ENCODE measurements at places on chromosomes 1 and 21.

DNA sequence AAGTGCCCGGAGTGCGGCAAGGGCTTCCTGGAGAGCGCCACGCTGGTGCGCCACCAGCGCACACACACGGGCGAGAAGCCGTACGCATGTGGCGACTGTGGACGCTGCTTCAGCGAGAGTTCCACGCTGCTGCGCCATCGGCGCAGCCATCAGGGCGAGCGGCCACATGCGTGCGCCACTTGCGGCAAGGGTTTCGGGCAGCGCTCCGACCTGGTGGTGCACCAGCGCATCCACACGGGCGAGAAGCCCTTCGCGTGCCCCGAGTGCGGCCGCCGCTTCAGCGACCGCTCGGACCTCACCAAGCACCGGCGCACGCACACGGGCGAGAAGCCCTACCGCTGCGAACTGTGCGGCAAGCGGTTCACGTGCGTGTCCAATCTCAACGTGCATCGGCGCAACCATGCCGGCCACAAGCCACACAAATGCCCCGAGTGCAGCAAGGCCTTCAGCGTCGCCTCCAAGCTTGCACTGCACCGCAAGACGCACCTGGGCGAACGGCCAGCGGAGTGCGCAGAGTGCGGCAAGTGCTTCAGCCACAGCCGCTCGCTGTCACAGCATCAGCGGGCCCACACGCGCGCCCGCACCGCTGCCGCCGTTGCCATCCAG, 10.0 kb downstream of the ZNF672 start:
- no peak for DNase-seq

DNA sequence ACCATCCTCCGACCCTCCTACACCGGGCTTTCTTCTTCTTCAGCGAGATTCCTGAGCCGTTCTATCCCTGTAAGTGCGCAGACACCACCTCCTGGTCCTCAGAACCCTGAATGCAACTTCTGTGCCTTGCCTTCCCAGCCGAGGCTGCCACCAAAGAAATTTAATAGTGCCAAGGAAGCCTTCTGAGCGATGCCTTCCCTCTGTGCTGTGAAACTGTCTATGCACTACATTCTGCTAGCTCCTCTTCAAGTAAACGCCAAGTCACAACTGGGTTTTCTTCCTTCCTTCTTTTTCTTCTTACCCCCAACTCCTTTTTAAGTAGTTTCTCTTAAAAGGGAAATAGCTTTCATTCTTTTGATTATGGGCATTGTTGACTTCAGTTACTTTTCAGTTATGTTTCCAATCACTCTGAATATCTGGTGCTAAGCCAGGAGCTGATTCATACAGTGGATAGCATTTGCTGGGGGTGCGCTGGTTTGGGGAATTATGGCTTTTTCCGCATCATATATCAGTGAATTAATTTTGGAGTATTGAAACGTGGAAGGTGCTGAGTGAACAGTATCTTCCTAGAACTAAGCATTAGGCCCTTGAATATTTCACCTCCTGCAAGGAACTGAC, 38.6 kb upstream of the GPR88 start:
- DNase-seq, result no peak

- peak; percentile 75 for DNase-seq
These were observed 18.8 kb downstream of the KNCN start for GRCh38 chr1:46532498-46533178.

DNA sequence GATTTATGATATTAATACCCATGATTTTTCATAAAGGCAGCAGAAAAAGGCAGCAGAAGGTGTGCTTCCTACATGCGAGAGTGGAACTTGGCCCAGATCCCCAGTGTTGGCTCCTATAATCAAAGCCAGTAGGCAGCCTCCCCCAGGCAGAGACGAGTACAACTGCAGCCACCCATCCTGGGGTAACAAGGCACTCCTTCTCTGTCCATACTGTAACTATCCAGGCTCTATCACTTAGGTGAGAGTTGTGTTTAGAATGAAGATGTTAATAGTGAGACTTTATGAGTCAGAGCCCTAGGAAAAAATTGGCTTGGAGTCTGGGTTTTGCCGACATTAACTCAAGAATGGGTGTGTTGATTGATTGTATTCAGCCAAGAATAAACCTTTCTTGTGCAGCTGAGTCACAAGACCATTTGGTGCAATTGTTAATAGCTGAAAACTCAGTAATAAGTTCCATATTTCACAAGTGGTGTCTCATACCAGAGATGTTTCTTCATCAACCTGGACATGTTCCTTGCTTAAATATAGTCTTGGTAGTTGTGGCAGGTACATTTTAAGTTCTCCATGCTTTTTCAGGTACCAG, 322.3 kb downstream of the DUSP10 start:
- DNase-seq, result no peak

GRCh38 chr1:196584696-196585095, 23.5 kb downstream of the KCNT2 start:
- no peak for DNase-seq

DNA sequence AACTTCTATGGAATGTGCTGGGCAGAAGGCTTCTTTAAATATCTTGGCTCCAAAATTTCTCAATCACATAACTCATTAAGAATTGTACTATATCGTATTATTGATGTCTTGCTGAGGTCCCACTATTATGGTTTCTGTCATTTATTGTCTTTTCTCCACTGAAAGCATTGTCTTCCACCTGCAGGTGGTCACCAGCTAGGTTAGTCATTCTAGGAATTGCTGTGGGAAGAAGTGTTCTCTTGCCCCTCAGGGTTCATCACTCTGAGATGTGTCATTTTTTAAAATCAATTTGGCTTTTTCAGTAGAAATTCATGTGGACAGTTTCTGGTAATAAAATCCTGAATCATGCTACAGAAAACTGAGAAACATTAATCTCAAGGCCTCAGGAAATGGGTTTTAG, 66.1 kb downstream of the NCAM2 start:
- DNase-seq, result no peak

- no peak for DNase-seq
These were observed 26.1 kb upstream of the ZNF697 start for GRCh38 chr1:119674111-119674526.

GRCh38 chr1:247448107-247448791, 9.7 kb downstream of the OR2B11 start:
- peak; percentile 54 for DNase-seq

GRCh38 chr1:24141311-24141997, 1.5 kb downstream of the IL22RA1 start:
- no peak for DNase-seq

DNA sequence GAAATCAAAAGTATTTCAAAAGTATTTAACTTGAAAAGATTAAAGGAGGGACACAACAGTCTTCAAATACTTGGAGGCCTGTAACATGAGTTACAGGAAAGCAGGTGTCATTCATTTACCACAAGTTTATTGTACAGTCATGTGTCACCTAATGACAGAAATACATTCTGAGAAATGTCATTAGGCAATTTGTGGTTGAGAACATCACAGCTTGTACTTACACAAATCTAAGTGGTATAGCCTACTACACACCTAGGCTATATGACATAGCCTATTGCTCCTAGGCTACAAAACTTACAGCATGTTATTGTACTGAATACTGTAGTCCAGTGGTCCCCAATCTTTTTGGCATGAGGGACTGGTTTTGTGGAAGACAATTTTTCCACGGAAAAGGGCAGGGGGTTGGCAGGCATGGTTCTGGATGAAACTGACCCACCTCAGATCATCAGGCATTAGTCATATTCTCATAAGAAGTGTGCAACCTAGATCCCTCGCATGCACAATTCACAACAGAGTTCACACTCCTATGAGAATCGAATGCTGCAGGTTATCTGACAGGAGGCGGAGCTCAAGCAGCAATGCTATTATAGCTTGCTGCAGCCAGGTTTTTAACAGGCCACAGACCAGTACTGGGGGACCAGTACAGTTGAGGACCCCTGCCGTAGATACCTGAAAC, 25.0 kb upstream of the PHTF1 start:
- DNase-seq, result peak; percentile 8

- DNase-seq, result no peak
These were observed 230.1 kb downstream of the DUSP10 start for GRCh38 chr1:221511797-221512196.

DNA sequence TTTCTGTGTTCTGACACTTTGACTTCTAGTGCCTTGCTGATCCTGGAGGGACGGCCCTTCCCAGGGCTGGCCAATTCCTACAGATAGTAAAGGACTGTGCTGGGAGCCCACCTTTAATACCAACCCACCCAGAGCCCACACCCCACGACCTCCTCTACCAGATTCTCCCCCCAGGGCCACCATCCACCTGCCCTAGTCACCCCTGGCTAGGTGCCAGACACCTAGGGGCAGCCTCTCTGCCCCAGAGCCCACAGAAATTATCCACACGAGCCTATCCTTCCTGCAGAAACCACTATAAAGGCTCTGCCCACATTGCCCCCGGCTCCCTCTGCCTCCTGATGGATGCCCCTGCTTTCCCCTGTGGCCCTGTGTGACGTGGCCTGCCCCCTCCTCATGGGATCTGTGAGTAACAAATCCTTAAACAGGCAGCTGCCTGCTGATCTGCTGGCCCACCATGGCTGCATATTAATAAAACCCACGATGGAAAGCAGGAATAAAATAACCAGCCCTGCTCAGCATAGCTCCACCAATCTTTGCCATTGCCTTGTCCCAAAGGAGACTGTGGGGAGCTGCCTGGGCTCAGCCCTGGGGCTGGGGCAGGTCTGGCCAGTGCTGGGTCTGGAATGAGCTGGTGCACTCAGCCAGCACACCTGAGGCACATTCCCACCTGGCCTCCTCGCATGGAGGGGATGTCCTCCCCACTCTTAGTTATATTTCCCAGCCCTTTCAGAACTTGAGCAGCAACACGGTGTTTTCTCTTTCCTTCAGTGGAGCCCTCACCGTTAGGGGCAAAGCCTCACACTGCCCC, 488.5 kb downstream of the NPHP4 start:
- DNase-seq, result no peak

GRCh38 chr1:64962441-64962840, 3.9 kb downstream of the JAK1 start:
- DNase-seq, result no peak

DNA sequence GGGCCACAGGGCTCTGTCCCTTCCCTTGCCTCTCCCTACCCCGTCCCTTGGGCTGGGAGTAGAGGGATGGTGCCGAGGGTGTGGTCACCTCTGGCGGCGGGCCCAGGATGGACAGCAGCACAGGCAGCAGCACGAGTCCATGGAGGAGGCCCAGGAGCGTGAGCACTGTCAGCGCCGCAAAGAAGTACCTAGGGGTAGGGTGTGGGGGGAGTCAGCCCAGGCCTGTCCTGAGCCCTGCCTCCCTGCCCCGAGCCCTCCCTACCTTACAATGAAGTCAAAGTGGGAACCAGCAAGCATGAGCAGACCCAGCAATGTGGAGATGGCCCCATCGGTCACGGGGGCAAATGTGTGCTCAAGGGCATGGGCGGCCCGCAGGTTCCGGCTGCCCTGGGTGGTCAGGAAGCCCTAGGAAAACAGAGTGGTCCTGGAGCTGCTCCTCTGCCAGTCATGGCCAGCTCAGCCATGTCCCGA, 14.7 kb downstream of the BTBD19 start:
- no peak for DNase-seq

DNA sequence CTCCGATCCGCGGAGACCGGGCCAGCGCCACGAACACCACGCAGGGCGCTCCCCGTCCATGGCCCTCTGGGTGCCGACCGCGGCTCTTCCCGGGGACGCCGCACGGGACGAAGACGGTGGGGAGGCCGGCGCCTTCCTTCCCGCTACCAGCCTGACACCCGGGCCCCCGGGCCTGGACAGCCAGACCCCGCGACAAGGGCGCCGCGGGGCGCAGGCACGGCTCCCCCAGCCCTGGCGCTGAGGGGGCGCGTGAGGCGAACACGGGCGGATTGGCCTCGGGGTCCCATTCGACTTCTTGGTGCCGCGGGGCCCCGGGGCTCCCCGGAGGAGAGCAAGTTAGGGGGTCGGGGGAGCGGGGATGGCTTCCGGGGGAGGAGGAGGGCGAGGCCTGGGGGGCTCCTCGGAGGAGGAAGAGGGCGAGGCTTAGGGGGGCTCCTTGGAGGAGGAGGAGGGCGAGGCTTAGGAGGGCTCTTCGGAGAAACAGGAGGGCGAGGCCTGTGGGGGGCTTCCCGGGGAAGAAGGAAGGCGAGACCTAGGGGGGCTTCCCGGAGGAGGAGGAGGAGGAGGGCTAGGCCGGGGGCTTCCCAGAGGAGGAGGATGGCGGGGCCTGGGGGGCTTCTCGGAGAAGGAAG, 537 bp upstream of the KLHL17 start:
- DNase-seq, result no peak

- no peak for DNase-seq
These were observed 113.9 kb downstream of the TOMM20 start for GRCh38 chr1:235014756-235015155.

GRCh38 chr1:52641307-52641706, 8.3 kb downstream of the SHISAL2A start:
- no peak for DNase-seq

DNA sequence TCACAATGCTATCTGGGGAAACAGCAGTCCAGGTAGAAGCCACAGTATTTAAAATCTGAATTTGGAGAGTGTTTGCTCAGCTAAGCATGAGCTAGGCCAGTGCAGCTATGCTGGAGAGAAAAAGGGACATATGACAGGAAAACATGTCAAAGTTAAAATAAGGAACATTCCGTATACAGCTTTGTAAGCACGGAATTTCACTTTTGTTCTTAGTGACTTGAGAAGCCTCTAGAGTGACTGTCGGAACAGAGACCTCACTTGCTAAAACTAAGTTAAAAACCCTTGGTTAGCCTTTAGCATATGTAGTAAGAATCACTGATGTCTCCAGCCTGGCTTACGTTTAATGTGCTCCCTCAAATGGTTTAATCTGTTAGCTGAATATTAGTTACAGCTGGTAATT, 661.7 kb downstream of the KCNT2 start:
- DNase-seq, result peak; percentile 2

GRCh38 chr1:66326867-66327266, 207.1 kb upstream of the SGIP1 start:
- no peak for DNase-seq

DNA sequence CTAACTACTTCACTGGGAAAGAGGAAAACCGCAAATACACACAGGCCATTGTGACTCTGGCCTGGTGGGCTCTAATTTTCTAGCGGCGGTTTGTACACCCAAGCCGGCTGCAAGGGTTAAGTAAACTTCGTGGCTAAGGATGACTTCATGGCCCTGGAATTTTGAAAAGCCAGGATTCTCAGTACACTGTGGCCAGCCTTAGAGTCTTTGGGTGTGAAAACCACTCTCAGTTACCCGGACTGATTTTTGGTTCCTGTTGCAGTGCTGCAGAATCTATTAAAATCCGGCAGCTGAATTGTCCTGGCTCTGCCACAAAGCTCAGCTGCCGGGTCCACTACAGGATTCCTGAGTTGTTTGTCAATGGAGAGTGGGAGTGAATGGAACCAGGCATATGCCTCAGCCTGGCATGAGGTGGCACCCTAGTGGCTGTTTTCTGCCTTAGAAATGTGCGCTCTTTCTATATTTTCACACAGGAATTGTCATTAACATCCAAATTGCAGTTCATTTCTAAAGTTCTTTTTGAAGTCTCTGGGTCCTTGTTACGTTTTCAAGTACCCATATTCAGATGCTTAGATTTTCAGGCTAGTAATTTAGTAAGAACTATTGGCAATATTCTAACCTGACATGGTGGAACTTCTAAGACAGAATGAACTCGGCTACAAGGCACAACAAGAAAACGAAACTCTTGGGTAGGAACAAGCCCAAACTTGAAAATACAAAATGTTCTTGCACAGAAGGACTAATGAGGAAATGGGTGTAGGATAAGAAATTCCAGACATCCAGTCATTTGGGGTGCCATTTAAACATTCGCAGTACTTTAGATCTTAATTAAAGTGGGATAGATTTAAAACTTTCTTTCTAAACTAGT, 255.9 kb downstream of the NFIA start:
- DNase-seq, result peak; percentile 52

- DNase-seq, result peak; percentile 95
These were observed 26.3 kb downstream of the PER3 start for GRCh38 chr1:7810395-7810794.
